ENCODE measurements at places on chromosomes 3 and 15. TPM values are rescaled to one million over a fixed set of nuclear protein-coding genes. Genes with fewer than 3 reads are reported as not detected.

Gene SUCNR1
- total RNA-seq, result 2.7 TPM

Gene ITGA11
- total RNA-seq, result 2.7 TPM

Gene MYL3
- 2.0 TPM for total RNA-seq

Gene LIPC
- total RNA-seq, result 1.0 TPM

Gene OR5K2
- total RNA-seq, result not detected

All from lower lobe of right lung (tissue), 2 donors.